Activated CD8-positive, alpha-beta memory T cell treated with anti-CD3 and anti-CD28 coated beads for 1 hour (primary cell): ENCODE measurements at places on chromosomes 1 and 21.

DNA sequence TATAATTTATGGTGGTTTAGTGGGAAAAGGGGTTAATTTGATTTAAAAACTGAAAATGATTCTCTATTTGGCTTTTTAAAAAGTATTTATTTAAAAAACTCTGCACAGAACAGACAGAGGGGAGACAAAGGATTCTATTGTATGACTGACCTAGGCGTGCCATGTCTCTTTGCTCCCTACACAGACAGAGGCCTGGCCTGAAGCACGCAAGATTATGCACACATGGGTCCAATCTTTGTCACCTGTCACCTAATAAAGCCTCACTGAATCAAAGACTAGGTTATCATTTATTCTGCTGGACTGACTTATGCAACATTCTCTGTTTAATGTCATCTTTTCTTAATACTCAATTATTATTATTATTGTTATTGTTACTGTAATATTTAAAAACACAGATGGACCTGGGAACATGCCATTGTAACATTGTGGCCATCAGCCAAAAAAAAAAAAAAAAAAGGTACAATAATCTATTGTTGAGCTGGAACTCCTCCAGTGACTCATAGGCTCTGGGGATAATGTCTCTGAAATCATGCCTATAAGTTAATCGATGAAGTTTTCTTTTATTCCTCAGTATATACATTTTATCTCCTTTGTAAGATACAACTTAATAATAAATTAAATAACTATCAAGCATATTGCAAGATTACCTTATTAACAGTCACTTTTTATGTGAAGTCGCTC, 112.1 kb downstream of the RUNX1 start:
- DNase-seq, result no peak

GRCh38 chr1:153542956-153543711, 2.4 kb upstream of the S100A5 start:
- no peak for DNase-seq

- DNase-seq, result no peak
Observed at GRCh38 chr1:109929588-109930251, 19.1 kb downstream of the CSF1 start.

DNA sequence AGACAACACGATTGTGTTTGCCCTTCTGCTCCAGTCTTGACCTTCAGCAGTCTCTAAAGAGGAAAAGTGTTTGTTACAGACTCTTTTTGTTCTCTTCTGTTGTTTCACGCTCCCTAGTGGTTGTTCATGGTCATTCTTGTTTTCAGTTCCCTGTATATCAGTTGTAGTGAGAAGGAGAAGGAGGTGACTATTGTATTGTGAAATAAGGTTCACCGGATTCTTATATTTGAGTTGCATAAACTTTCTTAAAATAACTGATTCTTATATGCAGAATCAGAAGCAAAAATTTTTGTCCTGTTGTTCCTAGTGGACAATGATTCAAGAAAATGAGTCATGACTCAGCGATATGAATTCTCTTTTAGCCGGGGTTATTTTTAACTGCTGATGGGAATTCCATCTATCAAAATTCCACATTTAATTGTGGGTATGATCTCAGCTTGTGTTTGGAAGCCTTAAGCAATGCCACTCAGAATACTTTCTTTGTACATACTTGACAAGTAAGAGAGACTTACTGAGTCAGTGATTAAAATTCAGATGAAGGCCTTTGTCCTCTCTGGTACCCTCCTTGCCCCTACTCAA, 152.2 kb downstream of the CLEC20A start:
- no peak for DNase-seq

- DNase-seq, result no peak
Observed at GRCh38 chr1:210618369-210618768, 289.7 kb downstream of the HHAT start.

DNA sequence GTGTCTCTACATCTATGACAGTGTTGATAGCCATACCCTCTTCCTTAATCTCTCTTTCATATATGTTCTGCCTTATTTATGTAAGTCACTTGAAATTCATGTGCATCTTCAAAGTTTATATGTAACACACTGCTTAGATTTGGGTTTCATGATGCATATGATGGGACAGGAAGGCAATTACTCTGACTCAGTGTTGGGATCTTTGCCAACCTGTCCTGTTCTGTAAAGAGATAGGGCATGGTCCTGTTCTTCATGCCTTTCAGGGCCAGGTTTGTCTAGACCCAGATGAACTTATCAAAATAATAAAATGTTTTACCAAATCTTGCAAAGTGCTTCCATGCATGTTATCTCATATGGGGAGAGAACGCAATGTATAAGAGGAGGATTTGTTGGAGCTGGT, 69.5 kb downstream of the TMPRSS15 start:
- DNase-seq, result no peak

DNA sequence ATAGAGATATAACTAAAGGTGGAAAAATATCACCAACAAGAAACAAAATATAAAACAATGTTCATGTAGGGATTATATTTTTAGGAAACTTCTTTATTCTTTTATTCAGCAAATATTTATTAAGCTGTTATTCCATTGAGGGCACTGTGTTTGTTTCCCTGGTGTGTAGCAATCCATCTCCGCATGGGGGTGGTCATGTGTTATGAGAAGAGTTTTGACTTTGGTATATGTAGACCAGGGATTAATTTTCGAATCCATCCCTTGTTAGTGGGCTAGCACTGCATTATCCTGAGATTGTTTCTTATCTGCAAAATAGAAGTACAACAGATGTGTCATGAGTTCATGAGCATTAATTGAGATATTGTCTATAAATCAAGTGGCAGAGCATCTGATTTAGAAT, 190.2 kb upstream of the LRRC7 start:
- no peak for DNase-seq

GRCh38 chr1:235304549-235305451, 23.2 kb downstream of the ARID4B start:
- no peak for DNase-seq

GRCh38 chr1:94553323-94553730, 11.8 kb upstream of the F3 start:
- DNase-seq, result no peak

GRCh38 chr1:2132222-2133038, 62.1 kb downstream of the FAAP20 start:
- DNase-seq, result no peak

DNA sequence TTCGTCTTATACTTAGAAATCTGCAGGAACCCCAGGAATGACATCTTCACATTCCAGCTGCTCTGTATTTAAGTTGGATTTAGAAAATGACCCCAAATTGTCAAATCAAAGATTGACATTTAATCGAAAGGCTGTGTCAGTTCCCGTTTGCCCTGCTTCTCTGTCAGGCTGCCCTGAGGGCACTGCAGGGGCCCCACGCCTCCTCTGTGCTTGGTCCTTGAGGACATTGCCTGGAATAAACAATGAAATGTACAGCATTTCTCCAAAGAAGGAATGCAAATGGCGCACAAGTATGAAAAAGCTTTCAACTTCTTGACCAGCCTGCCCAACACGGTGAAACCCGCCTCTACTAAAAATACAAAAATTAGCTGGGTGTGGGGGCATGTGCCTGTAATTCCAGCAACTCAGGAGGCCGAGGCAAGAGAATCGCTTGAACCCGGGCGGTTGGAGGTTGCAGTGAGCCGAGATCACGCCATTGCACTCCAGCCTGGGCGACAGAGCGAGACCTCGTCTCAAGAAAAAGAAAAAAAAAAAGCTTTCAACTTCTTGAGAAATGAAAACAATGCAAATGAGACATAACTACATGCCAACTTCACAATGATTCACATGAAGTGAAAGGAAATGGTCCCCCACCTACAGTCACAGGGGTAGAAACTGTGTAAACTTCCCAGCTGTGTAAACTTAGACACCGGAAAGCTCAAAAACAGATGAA, 3.0 kb downstream of the TMPRSS3 start:
- DNase-seq, result no peak

GRCh38 chr1:19689856-19690255, 25.2 kb downstream of the HTR6 start:
- DNase-seq, result no peak

DNA sequence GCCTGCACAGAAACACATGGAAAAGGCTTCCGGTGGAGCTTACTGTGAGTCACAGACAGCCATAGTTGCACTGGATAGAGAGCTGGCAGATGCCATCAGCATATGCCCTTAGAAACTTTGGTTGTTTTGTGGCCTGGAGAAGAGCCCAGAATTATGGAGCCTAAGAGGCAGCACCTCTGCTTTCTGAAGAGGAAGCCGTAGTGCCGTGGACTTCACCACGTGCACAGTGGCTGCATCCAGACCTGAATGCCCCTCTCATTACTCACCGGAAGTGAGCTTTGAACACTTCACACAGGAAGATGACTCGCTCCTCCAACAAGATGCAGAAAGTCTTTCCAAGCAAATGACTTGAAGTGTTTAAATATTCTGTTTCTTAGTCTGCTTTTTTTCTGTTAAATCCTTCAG, 28.4 kb downstream of the JUN start:
- DNase-seq, result no peak

DNA sequence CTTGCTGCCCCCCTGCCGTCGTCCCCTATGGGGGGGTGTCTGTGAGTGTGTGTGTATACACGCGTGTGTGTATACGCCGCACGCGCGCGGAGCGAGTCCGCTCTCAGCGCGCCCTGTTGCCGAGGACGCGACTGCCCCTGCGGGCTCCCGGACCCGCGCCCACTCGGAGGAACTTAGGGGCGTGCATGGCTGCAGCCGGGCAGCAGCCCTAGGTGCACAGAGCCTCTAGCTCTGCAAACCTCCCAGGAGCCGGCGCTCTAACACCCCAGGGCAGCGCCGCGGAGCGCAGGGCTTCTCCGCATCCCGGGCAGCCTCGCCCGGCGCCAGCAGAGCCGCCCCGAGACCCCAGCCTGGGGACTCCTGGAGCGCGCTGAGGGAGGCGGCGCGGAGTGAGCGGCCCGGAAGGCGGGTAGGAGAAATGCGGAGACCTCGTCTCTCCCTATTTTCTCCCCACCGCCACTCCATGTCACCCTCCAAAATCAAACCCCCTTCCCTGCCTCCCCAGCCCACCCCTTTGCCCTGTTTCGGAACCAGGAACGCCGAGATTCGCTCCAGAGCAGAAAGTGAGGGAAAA, 574 bp downstream of the ITPKB start:
- DNase-seq, result no peak

DNA sequence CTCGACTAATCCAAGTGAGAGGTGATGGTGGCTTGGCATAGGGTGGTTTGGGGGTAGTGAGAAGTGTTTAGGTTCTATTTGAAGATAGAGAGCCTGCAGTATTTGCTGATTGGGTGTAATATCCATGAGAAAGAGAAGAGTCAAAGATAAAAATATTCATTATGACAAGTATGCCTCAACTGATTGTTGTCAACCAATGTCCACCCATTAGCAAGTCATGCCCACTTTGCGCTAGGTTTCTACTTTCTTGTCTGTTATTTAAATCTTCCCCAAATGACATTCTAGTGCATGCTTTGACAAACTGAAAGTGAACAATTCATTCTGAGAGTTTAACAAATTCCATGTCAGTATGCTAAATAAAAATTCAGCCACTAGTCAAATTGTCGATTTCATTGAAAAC, 3.8 kb upstream of the XCL1 start:
- DNase-seq, result no peak

DNA sequence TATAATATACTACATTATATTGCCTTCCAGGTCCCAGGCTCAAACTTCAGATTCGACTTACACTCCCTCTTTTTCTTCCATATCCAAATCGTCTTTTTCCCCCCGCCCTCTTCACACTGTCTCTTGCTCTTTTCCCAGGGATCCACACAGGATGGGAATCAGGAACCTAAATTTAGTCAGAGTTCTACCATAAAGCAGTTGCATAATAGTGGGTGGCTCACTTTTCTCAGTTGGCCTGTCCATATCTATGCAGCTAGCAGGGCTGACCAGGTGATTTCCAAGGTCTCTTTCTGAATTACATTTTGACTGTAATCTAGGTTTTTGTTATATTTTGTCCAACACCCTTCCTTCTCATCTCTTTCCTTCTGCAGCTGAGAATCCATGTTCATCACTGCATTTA, 7.7 kb upstream of the BCAS2 start:
- DNase-seq, result no peak

- no peak for DNase-seq
Observed at GRCh38 chr1:166721145-166721544, 118.1 kb upstream of the POGK start.

DNA sequence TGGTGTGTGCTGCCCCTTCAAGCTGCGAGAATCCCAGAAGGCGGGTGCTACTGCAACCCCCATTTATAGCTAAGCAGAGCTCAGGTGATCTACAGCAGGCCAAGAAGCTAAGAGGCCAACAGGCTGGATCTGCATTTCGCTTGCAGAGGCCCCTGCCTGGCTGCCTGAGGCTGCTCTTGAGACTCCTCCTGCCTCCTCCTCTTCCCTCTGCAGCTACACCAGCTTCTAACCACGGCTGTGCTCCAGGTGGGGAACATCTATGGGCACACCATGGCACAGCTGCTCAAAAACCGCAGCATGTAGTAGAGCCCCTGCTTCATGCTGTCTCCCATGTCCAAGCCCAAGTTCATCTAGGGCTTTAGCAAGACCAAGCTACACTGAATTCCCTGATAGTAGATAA, 72.9 kb upstream of the ZNF678 start:
- DNase-seq, result no peak

DNA sequence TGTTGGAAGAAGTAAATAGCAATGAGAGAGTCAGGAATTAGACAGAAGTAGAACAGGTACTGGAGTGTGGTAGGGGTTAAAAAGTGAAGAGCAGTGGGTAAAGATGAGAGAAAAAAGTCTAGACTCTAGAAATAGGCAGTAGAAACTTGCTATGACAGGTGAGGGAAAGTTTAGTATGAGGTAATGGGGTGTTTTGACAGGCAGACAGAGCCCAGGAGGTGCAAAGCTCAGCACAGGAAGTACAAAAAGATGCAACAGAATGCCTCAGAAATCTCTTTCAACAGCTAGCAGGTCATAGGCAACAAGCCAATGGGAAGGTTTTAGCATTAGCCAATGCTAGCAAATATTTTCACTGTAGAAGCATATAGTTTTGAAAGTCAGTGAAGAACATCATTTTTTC, 319.1 kb upstream of the SGIP1 start:
- no peak for DNase-seq

- no peak for DNase-seq
Observed at GRCh38 chr1:23593556-23594148, 34.4 kb upstream of the ID3 start.
